Fibroblast of lung (primary cell): ENCODE measurements at places on chromosomes 16 and 17. TPM values are rescaled to one million over a fixed set of nuclear protein-coding genes. Genes with fewer than 3 reads are reported as not detected.

DNA sequence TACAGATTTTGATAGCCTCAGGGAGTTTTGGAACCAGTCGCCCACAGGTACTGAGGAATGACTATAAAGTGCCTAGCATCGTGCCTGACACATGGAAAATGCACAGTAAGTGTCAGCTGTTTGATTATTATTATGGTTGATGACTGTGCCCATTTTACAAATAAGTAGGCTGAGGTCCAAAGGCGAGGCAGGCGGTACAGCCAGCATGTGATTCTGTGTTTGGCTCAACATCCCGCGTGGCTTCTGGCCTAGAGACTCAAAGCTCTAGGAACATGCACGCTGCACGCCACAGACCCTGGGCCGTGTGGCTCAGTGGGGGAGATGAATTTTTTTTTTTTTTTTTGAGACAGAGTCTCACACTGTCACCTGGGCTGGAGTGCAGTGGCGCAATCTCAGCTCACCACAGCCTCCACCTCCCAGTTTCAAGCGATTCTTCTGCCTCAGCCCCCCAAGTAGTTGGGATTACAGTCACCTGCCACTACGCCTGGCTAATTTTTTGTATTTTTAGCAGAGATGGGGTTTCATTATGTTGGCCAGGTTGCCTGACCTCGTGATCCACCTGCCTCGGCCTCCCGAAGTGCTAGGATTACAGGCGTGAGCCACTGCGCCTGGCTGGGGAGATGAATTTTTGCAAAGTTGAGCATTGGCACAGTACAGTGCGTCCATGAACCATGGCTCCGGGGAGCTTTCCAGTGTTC lies 57.7 kb downstream of the NKD1 start:
- H3K4me3 ChIP-seq = no peak overlapping the region
- DNase-seq = no peak
- H3K36me3 ChIP-seq = no peaks in the 10 kb centered on the region
- H3K4me1 ChIP-seq = peaks cover 6% of the 10 kb centered on the region
- no peak overlapping the region for H3K27ac ChIP-seq
- no peaks in the 10 kb centered on the region for H3K27me3 ChIP-seq

DNA sequence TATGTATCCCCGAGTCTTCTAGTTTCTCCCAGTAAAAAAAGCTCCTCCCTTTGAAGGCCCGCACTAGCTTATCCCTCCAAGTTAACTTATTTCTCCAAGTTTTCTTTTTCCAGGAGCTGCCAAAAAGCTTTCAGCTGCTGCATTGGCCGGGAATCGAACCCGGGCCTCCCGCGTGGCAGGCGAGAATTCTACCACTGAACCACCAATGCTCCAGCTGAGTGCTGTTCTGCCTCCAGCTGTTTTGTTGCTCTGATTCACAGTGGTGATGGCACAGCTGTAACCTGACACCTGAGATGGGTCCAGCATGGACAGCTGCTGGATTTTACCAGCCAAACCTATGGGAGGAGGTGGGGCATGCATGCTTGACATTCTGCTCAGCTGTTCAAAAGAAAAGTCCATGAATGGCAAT lies 22.1 kb downstream of the VAC14 start:
- H3K36me3 ChIP-seq = peaks cover 19% of the 10 kb centered on the region
- no peak overlapping the region for H3K4me3 ChIP-seq
- DNase-seq = peak; percentile 95
- peaks cover 10% of the 10 kb centered on the region for H3K4me1 ChIP-seq

DNA sequence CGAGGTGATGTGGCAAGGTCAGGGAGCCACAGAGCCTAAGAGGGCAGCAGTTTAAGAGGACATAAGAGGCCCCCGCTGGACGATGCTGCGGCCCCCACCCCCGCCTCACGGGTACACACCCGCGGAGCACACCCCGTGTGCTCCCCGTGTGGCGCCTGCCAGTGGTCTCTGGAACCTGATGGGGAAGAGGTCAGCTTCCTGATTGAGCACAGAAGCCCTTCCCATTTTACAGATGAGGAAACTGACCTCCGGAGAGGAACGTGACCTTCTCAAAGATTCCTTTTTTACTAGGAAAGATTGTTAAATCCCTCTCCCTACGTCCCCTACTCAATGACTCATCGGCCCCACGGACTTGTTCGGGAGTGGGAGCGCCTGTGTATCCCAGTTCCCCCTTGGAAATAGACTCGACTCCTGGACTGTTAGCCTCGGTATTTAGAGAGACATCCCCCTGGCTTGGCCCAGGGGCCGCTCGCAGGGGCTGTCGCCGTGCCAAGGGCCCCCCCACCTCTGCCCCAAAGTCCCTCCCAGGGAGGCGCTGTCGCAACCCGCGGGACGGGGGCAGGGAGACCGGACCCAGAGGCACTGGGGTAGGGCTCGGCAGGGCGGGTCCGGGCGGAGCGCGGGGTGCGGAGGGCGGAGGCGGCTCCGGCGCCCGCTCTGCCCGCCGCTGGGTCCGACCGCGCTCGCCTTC lies at the start of gene ABCC3:
TSS of gene ABCC3 (plus strand) at position 658 of the 691 bp plus-strand sequence. CDS start 56 bp downstream, outside the sequence.
- peak within 1 kb of the TSS; percentile 54 for H3K4me3 ChIP-seq
- peaks cover 19% of the 10 kb centered on the region for H3K4me1 ChIP-seq
- H3K27me3 ChIP-seq = no peaks in the 10 kb centered on the region
- H3K27ac ChIP-seq = no peak within 1 kb of the TSS

DNA sequence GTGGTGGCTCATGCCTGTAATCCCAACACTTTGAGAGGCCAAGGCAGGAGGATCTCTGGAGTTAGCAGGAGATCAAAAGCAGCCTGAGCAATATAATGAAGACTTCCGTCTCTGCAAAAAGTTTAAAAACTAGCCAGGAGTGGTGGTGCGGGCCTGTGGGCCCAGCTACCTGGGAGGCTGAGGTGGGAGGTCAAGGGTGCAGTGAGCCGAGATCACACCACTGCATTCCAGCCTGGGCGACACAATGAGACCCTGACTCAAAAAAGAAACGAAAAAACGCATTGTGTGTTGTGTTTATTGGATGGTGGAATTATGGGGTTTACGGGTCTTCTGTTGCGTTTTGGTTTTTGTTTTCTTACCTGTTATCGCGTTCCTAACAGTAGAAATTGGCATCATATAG lies 863 bp upstream of the DDX19A start:
- H3K27ac ChIP-seq = peak overlapping the region; percentile 96
- no peak for DNase-seq
- H3K36me3 ChIP-seq = no peaks in the 10 kb centered on the region
- no peaks in the 10 kb centered on the region for H3K27me3 ChIP-seq

DNA sequence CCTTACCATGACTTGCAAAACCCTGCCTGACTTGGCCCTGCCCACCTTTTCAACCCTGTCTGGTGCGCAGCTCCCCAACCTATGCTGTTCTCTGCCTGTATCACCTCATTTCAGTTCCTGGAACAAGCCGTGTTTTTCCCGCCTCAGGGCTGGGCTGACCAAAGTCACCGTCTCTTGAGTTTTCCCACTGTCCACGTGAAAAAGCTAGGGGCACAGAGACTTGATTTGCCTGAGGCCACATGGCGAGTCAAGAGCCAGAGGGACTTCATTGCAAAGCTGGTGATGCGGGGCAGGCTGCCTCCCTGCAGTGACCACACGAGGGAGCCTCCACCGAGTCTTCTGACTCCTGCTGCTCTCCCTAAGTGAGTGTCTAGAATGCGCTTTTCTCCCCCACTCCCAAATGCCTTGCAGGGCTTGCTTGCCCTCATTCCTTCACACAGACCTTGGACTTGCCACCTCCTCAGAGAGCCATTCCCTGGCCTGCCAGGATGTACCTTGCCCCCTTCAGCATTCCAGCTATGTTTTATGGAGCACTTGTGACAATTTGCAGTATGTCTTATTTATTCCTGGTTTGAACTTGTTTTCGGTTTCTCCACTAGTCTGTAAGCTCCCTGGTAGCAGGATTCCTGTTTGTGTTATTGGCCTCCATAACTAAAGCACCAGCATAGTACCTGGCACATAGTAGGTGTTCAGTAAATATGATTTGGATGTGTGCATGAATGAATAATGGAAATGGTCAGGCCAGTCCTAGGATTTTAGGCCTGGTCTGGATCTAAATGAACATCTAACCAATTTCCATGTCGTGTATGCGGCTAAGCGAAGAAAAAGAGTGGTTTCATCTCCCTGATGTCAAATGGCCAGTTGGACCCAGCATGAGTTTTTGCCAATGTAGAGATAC lies 252.3 kb downstream of the SNX29 start:
- H3K27me3 ChIP-seq = no peaks in the 10 kb centered on the region
- H3K4me3 ChIP-seq = no peak overlapping the region
- H3K36me3 ChIP-seq = no peaks in the 10 kb centered on the region
- DNase-seq = peak; percentile 71
- peaks cover 18% of the 10 kb centered on the region for H3K4me1 ChIP-seq
- H3K27ac ChIP-seq = no peak overlapping the region

- H3K36me3 ChIP-seq = peaks cover 2% of the 10 kb centered on the region
- peak overlapping the region; percentile 59 for H3K4me3 ChIP-seq
- peak overlapping the region; percentile 80 for H3K27ac ChIP-seq
Observed at GRCh38 chr17:14307560-14308024, 6.7 kb downstream of the HS3ST3B1 start.

DNA sequence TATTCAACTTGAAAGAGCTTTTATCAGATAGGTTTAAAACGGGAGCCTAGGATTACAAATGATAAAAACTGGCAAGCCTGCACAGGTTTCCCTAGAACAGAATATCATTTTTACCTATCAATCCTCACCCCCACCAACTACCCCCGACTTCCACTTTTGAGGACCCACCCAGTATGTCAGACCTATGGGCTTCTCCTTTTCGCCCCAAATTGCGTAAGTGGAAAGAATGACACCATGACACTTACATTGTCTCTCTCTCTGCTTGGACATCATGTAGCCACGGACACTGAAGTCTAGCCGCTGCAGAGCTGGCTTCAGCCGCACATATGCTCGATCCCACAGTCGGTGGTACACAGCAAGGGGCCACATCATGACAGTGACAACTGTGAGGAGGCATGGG lies 7.4 kb upstream of the PSMC3IP start:
- H3K36me3 ChIP-seq = peaks cover 14% of the 10 kb centered on the region
- H3K4me3 ChIP-seq = no peak overlapping the region
- no peaks in the 10 kb centered on the region for H3K4me1 ChIP-seq
- no peak for DNase-seq
- no peaks in the 10 kb centered on the region for H3K27me3 ChIP-seq
- no peak overlapping the region for H3K27ac ChIP-seq

GRCh38 chr16:8632675-8633182 lies 11.2 kb downstream of the METTL22 start:
- no peaks in the 10 kb centered on the region for H3K27me3 ChIP-seq
- no peak for DNase-seq
- no peak overlapping the region for H3K27ac ChIP-seq
- peaks cover 27% of the 10 kb centered on the region for H3K36me3 ChIP-seq
- H3K4me3 ChIP-seq = no peak overlapping the region
- no peaks in the 10 kb centered on the region for H3K4me1 ChIP-seq

DNA sequence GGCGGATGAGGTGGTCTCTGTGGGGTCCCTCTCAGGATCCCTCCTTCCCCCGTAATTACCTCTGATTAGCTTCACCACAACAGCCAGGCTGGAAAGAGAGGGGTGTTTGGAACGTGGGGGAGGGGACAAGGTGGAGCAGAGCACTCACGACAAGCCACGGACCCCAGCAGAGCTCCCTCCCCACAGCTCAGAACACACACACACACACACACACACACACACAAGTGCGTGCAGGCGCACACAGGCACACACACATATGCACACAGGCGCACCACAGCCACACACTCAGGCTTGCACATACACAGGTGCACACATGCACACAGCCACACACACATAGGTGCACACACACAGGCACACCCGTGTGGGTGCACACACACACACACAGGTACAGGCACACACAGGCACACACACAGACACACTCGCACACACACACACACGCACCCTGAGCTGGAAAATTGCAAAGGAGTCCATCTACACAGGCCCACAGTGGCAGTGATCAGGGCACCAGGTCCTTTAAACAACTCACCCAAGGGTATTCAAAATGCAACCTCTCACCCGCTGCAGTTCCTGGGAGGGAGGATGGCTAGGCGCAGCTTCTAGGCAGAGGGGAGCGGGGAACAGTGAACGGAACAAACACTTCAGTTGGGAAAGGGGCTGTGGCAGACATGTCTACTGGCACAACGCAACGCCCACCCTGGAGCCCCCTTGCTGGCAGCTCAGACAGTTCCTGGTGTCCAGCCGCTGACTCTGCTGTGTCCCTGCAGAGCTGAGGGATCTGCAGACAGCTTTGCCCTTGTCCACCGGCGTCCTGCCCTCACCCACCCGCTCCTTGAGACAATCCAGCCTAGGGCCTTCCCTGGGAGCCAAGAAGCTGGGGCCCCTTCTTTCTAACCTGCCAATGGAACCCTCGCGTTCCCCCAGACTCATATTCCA lies 59.9 kb upstream of the DLX4 start:
- H3K27me3 ChIP-seq = peaks cover 43% of the 10 kb centered on the region
- H3K4me3 ChIP-seq = no peak overlapping the region
- no peak for DNase-seq
- H3K27ac ChIP-seq = no peak overlapping the region
- H3K4me1 ChIP-seq = no peaks in the 10 kb centered on the region

KIF2B gene
- not detected in 2 replicates for total RNA-seq
